ENCODE measurements at places on chromosomes 3 and 15.
A peak's percentile ranks its signal among the peaks of the same experiment; 100 is the strongest.

DNA sequence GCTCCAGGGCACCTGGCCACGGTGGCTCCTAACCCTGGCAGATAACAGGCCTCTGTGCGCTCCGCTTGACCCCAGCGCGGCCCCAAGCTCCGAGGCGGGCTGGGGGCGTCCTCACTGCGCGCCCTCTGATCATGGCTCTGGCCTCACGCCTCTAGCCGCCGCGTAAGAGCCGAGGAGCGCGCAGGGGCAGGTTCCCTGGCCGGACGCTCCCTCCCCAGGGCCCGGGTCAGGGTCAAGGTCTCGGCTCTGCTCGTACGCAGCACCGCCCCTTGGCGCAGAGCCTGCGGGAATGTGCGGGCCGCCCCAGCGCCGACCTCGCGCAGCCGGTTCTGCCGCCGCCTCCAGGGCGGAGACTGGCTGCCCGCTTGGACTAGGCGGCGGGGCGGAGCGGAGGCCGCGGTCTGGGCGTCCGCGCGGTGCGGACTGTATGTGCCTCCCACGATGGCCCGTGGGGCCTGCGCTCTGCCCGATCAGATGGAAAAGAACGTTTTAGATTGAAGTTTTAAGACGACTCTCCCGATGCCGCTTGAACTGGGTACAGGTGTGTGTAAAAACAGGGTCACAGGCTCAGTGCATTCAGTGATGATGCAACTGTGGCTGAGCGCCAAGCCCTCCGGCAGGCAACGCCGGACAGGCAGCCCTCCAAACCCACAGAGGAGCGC lies 40.8 kb downstream of the CHST14 start:
- peak; percentile 28 for DNase-seq

DNA sequence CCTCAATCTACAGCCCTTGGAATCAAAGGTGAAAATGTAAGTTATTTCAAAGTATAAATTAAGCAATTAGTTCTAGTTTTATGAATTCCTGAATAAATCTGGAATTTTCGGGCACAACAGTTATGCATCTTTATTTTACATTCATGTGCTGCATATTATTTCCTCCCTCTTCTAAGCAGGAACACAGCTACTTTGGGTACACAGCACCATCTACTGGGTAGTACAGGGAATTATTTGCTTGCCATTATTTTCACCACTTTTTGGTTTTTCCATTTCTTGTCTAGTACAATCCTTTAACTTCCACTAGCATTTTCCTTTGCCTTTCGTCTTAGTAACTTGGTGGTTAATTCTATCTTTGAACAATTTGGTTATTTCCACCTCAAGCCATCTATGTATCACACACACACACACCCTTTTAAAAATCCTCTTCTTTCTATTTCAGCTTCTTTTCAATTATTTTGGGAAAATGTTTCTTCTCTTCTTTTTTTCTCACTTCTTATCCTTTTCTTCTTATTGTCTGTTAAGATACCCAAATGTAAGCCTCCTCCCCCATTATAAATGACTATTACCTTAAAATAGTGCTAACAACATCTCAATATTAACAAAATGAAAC lies 451.0 kb downstream of the MFSD1 start:
- DNase-seq = peak; percentile 27

GRCh38 chr15:92346063-92346462 lies 47.6 kb upstream of the ST8SIA2 start:
- DNase-seq = no peak

GRCh38 chr3:186189492-186189891 lies 80.6 kb upstream of the ETV5 start:
- DNase-seq = no peak

- no peak for DNase-seq
These were observed 23.6 kb downstream of the MME start for GRCh38 chr3:155103686-155104085.

GRCh38 chr15:88648357-88649214 lies 9.8 kb downstream of the ISG20 start:
- peak; percentile 35 for DNase-seq

GRCh38 chr3:14460342-14461005 lies 58.1 kb downstream of the SLC6A6 start:
- DNase-seq = no peak

GRCh38 chr3:100002599-100003350 lies 111.5 kb downstream of the FILIP1L start:
- peak; percentile 1 for DNase-seq

GRCh38 chr3:147497286-147497685 lies 88.1 kb downstream of the ZIC1 start:
- DNase-seq = no peak

DNA sequence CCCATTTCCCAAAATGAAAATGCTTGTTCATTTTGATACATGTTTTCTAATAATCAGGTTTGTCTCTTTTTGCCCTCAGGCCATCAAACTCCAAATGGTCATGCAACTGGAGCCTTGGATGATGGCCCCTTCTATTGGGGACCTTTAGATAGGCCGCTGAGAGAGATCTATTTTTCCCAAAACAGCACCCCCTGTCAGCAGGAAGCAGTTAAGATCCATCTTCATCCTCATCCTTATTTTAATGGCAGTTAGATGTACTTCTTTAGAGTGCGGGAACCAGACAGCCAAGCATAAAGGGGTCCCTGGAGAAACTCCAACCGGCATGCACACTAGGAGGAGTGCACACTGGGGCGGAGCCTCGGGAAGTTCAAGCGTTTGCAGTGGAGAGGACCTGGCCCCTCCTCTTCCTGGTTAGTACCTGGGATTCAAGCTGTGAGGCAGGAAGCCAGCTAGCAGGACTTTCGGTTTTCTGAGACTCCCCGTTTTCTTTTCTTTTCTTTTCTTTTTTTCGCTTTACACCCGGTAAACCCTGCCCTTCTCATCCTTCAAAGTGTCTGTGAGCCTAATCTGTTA lies 31.9 kb upstream of the STRIT1 start:
- no peak for DNase-seq

DNA sequence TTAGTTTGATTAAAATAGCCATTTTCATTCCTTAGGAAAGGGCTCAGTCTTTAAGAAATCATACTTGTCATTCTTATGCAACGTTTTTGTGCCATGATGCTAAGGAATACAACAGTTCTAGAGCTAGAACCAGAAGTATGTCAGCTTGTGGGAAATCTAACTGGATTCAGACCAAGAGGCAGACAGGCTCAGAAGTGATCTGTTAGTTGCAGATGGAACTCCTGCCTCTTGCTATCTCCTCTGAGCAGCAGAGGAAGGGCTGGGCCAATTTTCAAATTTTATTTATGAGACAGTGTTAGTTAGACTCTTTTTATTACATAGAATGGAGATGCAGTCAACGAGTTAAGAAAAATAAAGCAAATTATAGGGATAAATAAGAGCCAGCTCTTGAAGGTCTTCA lies 48.5 kb upstream of the RYR3 start:
- DNase-seq = no peak

GRCh38 chr3:12954891-12955650 lies 113.7 kb upstream of the RPL32 start:
- DNase-seq = peak; percentile 32

GRCh38 chr3:62131050-62131449 lies 242.3 kb downstream of the FEZF2 start:
- no peak for DNase-seq

GRCh38 chr3:26345613-26346012 lies 277.0 kb upstream of the LRRC3B start:
- DNase-seq = no peak

DNA sequence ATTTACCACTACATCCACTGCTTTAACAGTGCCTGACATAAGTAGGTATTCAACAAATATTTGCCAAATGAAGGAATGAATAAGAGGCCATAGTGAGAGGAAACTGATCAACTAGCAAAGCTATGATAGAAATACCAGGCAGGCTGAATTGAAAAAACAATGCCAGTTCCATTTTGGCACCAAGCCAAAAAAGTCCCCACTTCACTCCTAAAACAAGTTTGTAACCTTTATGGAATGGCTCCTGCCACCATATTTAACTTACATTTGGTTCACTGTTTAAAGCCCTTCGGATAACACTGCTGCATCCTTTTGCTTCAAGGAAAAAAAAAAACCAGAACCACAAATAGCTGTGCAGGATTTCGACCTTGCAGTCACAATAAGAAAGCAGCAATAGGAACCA lies 166.1 kb downstream of the FRMD5 start:
- no peak for DNase-seq

GRCh38 chr15:51874751-51875644 lies 45.5 kb downstream of the TMOD3 start:
- no peak for DNase-seq
